ENCODE measurements at places on chromosomes 3 and 15.

- no peak for DNase-seq
Measured at GRCh38 chr3:156253150-156253549, 132.8 kb downstream of the KCNAB1 start.

DNA sequence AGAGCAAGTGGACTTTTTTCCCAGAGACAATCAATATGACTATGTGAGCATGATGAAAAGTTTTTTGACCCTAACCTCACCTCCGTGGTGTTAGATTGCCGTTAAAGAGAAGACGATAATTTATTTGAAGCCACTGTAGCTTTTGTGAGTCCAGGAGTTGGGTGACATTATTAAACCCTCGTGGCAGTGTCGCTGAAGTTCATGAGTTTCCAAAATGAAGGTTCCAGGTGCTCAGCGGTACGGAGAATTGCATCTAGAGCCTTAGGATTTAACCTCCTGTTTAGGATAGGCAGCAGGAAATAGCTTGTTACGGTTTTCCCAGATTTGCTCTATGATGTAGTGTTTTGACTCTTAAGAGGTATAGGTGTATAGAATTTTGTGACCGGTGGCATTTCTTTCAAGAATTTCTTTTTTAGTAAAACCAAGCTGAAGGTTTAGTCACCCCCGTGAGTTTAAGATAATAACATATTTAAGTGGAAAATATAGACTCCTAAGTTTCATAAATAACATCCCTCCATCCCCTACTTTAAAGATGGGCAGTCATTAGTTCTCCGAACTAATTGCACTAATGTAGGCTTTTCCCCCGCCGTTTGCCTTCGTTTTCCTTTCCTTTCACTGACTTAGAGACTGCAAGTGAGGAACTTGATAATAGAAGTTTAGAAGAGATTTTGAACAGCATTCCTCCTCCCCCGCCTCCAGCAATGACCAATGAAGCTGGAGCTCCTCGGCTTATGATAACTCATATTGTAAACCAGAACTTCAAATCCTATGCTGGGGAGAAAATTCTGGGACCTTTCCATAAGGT lies 2.0 kb downstream of the SMC4 start:
- DNase-seq: no peak

GRCh38 chr3:66386011-66386924 lies 114.6 kb downstream of the LRIG1 start:
- DNase-seq: no peak

DNA sequence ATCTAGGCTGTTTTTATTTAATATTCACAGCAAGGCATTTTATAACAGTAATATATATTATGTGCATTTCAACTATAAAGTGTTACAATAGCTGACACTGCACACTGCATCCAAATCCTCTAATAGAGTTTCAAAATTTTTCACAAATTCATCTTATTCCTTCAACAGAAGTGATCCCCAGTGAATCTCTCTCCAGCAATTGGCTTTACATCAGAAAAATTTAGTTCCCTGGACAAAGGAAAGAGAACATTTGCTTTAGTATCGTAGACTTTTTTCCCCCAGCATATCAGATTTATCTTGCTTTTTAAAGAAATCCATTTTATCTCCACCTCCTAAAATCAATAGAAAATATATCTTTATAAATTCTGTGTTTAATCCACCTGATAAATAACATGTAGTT lies 868.6 kb downstream of the TBL1XR1 start:
- no peak for DNase-seq

DNA sequence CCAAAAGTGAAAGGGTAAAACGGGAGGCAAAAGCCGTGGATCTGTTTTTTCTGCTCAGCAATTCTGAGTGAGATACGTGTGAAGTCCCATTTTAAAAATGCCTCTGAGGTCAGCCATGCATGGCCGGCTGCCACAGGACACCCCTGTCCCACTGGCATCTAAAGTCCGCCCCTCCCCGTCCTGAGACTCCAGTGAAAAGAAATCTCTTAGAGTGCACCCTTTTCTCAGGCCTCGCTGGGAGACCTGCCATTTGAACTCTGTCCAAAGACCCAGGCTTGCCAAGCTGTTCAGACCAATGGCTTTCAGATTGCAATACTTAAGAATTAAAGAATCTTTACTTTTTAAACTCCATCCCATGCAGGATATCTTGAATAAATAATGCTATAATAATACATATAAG lies 61.0 kb upstream of the SLC24A5 start:
- DNase-seq: no peak

DNA sequence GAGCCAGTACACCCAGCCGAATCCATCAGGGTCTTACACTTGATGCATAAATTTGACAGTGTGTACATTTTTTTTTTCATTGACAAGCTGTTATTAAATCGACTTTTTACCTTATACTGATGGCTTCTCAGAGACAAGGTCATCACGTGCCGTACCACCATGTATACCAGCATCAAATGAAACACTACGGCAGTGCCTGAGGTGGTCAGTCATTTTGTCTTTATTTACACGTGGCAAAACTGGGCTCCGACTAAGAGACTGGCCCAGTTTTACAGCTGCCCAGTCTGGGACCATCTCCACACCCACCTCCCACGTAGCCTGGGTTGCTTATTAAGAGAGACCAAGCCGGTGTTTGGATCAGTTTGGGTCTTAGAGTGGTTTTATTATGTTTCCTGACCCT lies 57.4 kb downstream of the TMEM266 start:
- DNase-seq: no peak

DNA sequence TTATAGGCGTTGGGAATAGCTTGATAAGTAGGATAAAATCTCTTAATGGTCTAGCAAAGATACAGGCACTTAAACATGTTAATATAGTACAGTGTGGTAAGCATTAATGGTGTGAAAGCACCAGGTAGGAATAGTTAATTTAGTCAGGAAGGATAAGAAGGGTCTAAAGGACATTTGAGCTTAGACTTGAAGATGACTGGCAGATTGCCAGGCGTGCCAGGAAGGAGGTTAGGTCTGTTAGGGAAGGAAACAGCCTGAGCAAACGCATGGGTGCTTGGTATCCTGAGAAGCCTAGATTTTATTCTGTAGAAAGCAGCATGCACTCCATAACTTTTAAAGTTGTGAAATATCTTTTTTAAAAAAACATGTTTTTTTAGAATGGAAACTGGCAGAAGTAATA lies 17.7 kb downstream of the SEC62 start:
- no peak for DNase-seq

DNA sequence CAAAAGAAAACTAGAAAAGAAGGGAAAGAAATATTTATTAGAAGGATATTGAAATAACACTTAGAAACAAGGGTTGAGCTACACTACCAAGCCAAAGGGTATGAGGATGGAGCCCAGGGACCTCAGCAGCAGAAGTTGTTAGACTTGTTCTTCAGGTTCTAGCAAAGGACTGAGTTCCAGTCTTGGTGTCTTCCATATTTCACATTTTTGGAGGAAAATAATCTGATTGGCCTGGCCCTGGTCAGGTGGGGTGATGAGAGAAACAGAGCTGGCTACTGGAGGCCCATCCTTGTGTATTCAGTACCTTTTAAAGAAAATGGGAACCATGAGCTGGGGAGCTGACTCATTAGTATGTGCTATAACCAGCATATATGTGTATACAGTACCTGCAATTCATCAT lies 28.2 kb downstream of the PPP4R2 start:
- DNase-seq: peak; percentile 9

GRCh38 chr3:62361261-62361660 lies 12.1 kb downstream of the FEZF2 start:
- DNase-seq: no peak

DNA sequence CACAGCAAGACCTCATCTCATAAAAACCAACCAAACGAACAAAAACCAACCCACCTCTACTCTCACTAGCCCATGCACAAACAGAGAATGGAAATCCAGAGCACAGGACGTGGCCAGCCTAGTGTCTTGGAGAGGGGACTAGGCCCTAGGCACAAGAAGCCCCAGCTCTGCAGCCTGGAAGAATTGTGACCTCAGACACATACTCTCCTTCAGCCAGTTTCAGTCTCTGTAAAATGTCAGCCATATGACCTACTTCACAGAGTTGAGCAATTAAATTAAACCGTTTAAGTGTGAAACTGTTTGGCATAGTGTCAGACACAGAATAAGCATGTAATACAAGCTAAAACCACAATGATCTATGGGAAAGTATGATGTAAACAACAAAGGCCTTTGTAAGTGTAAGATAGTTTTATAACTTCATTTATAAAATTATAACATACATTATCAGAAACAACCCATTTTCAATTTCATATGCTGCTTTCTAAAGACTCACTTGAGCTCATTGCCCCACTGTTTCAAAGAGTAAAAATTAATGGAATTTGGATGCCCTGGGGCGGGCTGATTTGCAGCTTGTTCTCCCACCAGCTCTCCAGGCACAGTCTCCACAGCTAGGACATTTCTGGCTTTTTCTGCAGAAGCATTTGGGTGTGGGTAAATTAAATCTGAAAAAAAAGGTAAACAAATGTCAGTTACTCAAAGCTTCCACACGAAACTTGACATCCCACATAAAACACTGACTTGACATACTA lies 32.9 kb downstream of the TBC1D2B start:
- DNase-seq: no peak

- DNase-seq: peak; percentile 70
Measured at GRCh38 chr3:13004376-13004775, 68.9 kb downstream of the IQSEC1 start.

DNA sequence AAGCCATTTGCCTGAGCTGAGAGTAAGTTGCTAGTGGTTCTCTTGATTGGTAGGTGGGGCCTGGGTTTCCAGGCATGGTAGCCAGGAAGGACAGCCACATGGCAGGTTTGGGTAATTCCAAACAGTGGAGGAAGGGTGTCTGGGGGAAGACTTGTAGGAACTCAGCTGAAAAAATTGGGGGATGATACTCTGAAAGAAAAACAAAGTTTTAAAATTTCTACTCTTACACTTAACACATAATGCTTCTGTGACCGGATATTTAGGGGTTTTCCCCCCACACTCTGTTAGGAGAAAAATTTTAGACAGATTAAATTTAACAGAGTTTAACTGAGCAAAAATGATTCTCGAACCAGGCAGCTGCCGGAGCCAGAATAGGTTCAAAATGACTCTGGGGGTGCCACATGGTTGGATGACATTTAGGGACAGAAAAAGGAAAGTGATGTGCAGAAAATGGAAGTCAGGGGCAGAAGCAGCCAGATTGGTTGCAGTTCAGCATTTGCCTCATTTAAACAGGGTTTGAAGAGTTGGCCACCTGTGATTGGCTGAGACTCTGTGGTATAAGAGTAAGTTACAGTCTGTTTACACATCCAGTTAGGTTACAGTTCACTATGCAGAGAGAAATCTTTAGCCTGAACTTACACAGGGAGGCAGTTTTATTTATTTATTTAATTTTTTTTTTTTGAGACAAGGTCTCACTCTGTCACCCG lies 8.1 kb downstream of the B2M start:
- no peak for DNase-seq

DNA sequence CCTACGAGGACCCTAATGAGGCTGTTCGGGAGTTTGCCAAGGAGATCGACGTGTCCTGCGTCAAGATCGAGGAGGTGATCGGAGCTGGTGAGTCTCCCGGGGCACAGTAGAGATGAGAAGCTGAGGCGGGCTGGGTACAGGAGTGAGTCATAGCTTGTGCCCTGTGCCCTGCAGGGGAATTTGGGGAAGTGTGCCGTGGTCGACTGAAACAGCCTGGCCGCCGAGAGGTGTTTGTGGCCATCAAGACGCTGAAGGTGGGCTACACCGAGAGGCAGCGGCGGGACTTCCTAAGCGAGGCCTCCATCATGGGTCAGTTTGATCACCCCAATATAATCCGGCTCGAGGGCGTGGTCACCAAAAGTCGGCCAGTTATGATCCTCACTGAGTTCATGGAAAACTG lies 17.9 kb downstream of the EPHB3 start:
- no peak for DNase-seq

DNA sequence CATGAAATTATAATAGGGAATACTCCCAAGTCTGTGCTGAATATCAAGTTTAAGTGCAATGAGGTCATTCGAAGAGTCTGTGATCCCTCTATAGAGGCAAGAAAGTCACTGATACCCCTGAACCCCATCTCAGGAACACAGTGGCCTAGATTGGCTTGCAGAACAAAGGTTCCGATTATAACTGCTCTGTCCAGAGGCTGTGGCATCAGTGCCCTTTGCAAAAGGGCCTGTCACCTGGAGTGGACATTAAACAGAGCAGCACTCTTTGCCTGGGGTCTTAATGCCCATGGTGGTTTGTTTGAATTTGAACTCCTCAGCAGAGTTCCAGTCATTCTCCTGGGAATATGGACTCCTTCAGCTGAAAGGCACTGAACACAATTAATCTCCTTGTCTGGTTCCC lies 93.9 kb upstream of the SLCO3A1 start:
- DNase-seq: no peak

DNA sequence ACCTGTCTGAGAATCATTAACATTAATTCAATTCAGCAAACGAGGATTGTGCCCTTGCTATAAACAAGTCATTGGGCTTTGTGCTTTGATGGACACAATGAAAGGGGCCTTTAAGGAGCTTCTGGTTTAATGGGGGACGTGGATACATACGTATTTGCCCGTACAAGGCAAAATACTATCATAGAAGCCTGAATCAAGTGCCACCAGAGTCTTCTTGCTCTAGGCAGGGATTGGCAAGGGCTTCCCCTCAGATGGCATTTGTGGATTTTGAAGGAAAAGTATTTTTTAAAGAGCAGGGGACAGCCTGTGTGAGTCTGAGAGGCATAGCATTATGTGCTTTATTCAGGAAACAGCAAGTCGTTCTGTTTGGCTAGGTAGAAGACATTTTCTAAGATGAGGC lies 83.7 kb upstream of the NEDD4 start:
- no peak for DNase-seq

- DNase-seq: peak; percentile 26
Measured at GRCh38 chr3:167684388-167684993, 30.7 kb upstream of the WDR49 start.

DNA sequence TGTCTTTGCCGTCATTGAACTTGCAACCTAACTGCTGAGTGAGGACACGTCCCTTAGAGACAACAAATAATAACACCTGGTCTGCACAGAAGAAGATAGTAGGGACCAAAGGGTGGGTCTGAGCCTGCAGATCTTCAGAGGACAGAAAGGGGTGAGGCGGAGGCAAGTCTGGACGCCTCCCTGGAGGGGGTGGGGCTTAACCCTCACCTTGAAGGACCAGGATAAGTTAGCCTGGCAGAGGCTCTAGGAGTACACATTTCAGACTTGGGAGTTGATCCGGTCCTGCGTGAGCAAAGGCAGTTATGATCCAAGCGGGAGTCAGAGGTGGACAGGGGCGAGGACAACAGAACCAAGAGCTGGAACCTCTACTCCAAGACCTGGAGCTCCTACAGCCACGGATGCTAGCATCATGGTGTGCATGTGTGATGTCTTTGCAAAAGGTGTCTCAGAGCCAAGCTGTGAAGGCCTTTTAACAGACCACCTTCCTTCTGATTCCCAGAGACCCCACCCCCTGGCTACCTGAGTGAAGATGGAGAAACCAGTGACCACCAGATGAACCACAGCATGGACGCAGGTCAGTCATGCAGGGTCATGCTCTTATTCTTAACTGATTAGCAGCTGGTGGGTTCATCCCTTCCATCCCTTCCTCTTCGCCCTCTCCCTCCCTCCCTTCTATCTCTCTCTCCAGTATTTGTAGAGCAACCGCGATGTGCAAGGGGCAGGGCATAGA lies 88.0 kb downstream of the AAGAB start:
- no peak for DNase-seq

DNA sequence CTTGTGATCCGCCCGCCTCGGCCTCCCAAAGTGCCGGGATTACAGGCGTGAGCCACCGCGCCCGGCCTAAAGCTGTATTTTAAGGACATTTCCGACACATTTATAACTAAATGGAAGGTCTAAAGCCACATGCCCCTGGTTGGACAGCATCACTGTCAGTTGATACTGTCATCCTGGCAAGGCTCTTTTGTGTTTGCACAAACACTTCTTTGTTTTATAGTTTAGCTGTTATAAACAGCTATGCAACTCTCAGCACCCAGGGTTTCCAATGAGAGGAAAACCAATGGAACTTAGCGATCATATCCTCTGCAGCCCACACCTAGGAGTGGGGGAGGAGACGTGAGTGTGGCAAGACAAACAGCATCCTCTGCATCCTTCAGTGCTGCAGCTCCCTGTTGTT lies 19.7 kb downstream of the NIPA1 start:
- DNase-seq: no peak

All from H7 (cell line).